Activated T-helper 9 cell treated with anti-CD3 and anti-CD28 coated beads, Interleukin-2, amount 50 U/mL, for 16 hours (primary cell): ENCODE measurements at places on chromosomes 1 and 21.

DNA sequence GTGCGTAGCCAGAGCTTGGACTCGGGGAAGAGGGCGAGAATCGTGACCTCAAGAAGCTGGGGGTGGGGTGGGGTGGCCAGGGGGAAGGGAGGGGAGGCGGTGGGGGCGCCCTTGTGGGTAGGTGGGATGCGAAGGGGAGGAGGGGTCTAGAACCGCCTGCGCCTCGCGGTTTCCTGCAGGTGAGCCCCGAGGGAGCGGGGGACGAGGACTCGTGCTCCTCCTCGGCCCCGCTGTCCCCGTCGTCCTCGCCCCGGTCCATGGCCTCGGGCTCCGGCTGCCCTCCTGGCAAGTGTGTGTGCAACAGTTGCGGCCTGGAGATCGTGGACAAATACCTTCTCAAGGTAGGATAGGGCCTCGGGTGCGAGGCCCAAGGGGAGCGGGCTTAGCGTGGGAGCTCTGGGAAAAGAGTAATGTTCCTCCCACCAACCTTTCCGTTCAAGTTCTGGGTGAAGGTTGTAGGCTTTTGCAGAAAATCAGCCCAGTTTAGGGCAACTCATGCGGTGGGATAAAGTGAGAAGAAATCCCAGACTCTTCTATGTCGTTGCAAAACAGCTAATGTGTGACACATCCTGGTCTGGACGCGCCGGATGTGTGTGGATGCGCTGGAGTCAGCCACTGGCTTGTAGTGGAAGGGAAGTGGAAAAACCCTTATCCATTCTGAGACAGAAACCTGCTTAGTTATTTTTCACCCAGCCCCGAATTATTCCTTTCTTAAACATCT, 2.9 kb downstream of the LHX8 start:
- DNase-seq, result no peak

DNA sequence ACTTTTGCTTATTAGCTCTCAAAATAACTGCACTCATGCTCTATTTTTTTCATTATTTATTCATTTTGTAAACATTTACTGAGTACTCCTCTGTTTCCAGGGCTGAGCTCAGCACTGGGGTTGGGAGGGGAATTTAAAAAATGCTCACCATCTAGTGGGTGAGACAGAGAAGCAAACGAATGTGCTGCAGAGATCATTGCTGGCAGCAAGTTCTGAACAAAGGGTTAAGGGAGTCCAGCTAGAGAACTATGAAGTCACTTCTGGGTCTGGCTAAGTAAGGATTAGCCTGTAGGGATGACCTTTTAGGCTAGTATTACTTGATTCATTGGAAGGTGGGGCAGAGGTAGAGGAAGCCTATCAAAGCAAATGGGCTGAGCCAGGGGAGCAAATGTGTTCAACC, 99.1 kb upstream of the ZNF644 start:
- no peak for DNase-seq

DNA sequence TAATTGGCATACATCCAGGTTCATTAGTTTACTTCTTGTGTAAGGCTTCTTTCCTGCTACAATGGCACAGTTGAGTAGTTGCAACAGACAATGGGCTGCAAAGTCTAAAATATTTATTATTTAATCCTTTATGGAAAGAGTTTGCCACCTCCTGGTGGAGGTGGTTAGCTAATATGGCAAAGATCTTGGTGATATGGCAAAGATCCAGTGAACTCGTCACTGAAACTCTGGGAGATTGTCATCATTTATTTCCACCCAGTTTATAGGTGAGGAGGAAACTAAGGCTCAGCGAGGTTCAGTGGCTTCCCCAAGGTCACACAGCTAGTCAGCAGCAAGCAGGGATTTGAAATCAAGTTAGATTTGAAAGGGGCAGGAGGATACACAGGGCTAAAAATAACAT, 16.1 kb upstream of the IFFO2 start:
- DNase-seq, result no peak

- DNase-seq, result no peak
These were observed 159.2 kb downstream of the DYRK1A start for GRCh38 chr21:37525810-37526209.

GRCh38 chr1:67059346-67059745, 5.4 kb upstream of the SLC35D1 start:
- no peak for DNase-seq

GRCh38 chr1:201591981-201592380, 53.1 kb downstream of the NAV1 start:
- no peak for DNase-seq

DNA sequence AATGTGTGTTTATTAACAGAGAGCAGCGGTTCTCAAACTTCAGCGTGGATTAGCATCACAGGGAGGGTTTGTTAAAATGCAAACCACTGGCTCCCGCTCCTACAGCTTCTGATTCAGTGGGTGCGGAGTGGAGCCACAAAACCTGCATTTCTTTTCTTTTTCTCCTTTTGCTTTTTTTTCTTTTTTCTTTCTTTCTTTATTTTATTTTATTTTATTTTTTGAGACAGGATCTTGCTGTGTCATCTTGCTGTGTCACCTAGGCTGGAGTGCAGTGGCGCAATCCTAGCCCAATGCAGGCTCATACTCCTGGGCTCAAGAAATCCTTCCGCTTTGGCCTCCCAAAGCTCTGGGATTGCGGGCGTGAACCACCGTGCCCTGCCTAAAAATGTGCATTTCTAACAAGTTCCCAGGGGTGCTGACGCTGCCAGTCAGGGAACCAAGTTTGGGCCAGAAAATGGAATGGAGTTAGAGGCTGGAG, 20.9 kb upstream of the SLC1A7 start:
- no peak for DNase-seq

- no peak for DNase-seq
These were observed 33.5 kb downstream of the ZMYM1 start for GRCh38 chr1:35112668-35113067.

DNA sequence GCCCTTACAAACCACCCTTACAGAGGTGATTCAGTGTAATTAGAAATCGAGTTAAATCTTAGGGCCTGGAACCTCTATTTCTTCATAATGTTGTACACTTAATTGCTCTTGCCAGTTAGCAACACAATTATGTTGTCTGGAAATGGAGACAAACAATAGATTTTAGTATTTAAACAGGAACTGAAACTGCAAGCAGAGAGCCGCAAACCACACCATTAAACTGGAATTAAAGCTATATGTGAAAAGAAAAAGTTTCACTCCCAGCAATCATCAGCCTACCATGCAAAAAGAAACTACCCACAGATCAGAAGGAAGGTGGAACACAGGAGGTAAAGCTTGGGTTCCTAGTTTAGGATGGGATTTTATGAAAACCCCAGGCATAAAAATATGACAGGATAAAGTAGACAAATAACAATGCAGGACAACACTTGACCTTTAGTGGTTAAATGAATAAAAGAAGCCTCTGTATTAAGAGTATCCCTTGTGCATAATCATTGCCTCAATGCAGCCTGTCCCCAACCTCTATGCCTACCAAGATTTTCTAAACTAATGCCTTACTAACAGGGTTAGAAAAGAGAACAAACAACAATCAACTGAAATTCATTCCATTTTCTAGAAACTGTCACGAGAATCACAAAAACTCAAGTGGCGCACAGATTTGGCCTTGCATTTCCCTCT, 304.3 kb upstream of the ESRRG start:
- DNase-seq, result no peak

DNA sequence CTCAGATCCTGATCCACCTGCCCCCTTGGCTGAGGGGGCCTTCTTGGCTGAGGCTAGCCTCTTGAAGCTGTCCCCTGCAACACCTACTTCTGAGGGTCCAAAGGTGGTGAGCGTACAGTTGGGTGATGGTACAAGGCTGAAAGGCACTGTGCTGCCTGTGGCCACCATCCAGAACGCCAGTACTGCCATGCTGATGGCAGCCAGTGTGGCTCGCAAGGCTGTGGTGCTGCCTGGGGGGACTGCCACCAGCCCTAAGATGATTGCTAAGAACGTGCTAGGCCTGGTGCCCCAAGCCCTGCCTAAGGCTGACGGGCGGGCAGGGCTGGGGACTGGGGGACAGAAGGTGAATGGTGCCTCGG, 5.2 kb downstream of the ZNF687 start:
- DNase-seq, result no peak

GRCh38 chr21:23093259-23093658, 2095.1 kb downstream of the NCAM2 start:
- DNase-seq, result no peak

DNA sequence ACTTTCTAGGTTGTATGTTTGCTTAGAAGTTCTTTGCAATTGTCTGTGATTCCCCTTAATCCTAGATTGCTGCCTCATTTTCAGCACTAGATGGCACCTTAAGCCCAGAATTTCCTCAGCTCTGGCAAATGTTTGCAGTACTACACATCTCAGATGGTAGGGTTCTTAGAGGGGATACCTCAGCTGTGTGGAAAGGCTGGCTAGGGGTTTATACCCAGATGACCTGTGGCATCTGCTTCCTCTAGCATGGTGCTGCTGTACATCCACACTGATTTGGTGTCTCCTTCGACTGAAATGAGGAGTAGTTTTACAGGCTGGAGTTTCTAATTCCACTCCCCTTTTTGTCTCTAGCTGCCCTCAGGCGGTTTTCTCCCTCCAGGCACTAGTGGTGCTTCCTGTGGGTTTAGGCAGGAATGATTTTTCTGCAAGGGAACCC, 23.5 kb downstream of the ASB17 start:
- DNase-seq, result no peak

DNA sequence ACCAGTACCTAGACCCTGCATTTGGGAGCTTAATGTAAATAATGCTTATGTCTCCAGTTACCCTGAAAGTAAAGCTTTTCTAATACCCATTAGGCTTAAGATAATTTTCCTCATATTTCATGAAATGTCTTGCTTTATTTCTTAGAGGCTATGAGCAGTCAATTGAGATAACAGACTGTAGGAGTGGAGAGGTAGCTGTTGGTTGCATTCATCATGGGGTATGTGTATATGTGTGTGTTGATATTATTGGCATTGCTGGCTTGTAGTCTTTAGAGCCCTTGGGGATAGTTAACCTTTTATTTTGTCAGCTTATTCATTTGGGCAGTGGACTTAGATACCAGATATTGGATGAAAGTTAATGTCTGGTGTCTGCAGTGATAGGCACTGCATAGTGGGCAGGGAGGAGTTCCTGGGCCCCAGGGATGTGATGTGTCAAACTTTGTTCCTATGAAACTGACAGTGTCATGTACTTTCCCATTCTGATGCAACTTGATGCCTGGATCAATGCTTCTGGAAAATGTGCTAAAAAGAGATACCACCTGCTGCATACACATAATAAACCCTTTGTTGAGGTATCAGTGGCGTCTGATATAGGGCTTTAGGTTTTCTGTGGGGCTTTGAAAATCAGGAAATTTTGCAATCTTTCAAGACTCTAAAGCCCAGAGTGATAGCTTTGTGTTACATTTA, 83.9 kb downstream of the MAST2 start:
- DNase-seq, result no peak

DNA sequence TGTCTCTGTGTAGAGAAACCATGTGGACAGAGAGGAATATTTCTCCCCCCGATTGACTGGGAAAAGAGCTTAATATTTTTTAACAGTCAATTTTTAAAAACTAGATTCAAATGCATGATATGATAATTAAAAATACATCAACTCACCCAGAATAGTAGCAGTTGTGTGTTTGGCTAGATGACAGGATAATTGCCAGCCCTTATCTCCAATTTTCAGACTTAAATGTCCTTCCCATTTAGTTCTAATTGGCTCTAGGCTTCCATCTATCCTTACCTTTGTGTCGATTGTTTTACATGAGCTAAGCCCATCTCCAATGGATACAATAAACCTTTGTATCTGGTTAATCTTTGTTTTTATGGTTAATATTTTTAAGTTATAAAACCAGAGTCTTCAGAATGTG, 23.9 kb upstream of the KIAA0040 start:
- no peak for DNase-seq

GRCh38 chr1:22454476-22455056, 2.9 kb downstream of the ZBTB40 start:
- DNase-seq, result no peak

DNA sequence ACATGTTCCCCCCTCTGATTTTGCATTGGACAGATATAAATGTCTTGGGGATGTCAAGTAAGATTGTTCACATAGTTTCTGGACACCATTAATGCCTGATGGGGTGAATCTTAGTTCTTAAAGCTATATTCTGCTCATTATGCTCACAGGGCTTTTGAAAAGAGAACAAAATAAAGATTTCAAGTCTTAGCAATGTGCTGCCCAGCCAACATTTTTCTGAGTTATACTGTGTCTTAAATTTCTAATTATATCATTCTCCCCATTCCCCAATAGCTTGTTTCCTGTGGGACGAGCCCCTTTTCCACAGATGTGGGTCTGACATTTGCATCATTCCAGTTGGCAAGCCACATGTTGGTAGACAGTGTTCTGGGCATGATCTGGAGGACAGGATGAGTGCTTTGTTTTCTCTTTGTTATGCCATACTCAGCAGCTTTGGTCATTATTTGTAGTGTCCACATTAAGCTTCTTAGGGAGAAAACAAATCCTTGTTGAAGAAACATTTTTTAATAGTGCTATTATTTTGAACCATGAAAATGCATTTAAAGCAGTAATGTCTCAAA, 32.8 kb downstream of the MTARC1 start:
- no peak for DNase-seq

- peak; percentile 65 for DNase-seq
These were observed at the start of gene HLCS for GRCh38 chr21:36966066-36966820. HLCS (minus strand) TSS chr21:36966669; CDS start chr21:36966638, 31 bp downstream.

DNA sequence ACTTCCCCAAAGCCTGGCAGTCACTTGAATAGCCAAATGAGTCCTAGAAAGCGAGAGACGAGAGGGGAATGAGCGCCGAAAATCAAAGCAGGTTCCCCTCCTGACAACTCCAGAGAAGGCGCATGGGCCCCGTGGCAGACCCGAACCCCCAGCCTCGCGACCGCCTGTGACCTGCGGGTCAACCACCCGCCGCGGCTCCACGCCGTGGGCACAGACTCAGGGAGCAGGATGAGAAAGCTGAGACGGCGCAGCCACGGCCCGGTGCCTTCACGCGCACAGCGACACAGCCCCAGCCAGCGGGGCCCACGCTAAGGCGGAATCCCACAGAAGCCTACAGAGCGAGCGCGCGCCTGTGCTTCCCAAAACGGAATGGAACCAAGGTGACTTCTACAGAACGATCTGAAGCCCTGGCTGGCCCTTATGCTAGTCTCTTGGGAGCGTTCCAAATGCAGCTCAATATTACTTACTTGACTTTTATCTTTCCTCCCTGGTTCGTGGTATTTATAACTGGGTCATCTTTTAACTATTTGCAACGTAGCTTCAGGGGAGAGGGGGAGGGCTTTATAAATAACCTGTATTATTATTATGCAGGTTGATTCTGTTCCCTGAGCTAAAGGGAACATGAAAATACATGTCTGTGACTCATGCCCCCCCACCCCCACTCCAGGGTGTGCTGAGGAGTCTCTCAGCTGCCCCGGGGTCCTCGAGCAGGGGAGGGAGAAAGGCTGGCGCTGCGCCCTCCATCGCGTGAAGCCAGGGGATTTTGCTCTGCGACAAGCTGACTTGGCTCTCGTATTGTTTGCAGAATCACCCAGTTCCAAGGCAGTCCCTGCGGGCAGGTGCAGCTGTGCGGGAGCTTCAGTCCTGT, 1.7 kb downstream of the TSPEAR start:
- DNase-seq, result no peak

GRCh38 chr1:236275586-236275985, 6.2 kb downstream of the ERO1B start:
- no peak for DNase-seq

DNA sequence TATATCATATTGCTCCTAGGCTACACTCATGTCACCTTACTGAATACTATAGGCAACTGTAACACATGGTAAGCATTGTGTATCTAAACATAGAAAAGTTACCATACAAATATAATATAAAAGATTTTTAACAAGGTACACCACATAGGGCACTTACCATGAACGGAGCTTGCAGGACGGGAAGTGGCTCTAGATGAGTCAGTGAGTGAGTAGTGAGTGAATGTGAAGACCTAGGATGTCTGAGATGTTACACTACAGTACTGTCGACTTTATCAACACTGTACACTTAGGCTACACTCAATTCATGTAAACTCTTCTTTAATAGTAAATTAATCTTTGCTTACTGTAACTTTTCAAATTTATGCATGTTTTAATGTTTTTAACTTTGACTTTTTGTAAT, 81.0 kb upstream of the PLD5 start:
- no peak for DNase-seq
